NCI-H82 (cell line): ENCODE measurements at places on chromosomes 2 and 18.

- no peak for DNase-seq
Measured at GRCh38 chr2:132384491-132385151, 32.0 kb upstream of the GPR39 start.

- DNase-seq, result no peak
Measured at GRCh38 chr2:229650059-229650458, 64.3 kb downstream of the DNER start.

DNA sequence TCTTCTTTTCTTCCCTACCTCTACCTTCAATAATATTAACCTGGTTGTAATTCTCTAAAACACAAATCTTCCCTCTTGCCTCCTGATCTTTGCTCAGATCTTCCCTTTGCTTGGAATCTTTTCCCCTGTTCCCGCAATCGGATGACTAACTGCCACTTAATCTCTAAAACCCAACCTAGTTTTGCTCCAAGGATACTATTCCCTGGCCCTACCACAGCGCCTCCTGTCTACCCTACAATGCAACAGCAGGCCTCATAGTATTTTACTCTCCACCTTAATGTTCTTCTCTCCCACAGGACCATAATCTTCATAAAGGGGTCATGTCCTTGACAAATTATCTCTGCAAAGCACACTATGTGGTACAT lies 246.8 kb upstream of the TNP1 start:
- peak; percentile 24 for DNase-seq

DNA sequence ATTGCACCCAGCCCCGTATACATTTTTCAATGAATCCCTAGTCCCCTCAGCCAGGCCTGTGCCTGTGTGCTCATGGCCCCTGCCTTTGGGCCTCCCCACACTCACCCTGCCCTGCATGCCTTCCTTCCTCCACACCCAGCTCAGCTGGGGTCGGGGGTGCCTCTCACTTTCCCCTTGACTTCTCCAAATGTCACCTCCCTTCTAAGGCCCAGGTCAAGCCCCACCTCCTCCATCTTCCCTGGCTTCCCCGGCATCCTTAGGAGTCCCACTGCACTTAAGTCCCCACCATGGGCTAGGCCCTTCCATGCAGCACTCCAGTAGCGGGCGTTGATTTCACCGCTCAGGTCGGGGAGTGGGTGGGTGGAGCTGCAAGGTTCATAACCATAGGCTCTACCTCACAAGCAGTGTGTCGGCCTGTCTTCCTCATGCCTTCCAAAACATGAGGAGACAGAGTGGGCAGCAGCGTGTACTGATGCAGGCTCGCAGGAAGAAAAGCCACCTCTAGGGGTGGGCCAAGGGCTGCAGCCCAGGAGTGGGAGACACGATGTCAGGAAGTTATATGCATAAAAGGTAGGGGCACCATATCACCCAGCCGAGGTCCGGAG lies 47.7 kb downstream of the DNMT3A start:
- no peak for DNase-seq

- peak; percentile 86 for DNase-seq
Measured at GRCh38 chr2:55063226-55063625, 13.0 kb upstream of the RTN4 start.
